ENCODE measurements at places on chromosomes 5 and 9.

DNA sequence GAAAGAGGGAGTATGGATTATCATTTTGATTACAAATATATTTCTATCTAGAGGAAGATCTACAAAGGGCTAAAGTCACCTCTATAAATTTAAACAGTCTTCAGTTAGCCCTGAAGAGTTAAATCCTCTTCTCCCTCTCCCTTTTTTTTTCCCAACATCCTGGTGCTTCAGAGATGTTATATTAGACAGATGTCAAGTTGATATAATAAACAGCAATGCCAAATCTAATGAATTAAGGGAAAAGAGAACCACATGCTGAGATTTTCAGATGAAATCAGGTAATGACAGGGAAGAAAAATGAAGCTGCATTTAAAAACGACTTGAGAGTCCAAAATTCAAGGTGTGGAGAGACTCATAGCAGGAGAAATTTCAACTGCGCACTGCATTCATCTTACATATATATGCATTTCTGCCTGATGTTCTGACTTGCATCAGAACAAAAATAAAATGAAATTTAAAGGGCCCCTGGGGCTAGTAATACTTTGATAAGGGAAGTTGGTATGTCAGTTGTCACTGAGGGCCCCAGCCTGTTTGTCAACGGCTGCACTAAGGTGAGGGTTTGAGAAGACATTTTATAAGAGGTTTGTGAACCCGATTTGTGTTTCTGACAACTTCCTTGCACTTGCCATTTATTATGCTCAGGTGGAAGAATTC is 338.9 kb upstream of the PANK3 start:
- ATAC-seq = no peak

- no peak for ATAC-seq
Observed at GRCh38 chr9:122204491-122204890, 24.3 kb downstream of the LHX6 start.

DNA sequence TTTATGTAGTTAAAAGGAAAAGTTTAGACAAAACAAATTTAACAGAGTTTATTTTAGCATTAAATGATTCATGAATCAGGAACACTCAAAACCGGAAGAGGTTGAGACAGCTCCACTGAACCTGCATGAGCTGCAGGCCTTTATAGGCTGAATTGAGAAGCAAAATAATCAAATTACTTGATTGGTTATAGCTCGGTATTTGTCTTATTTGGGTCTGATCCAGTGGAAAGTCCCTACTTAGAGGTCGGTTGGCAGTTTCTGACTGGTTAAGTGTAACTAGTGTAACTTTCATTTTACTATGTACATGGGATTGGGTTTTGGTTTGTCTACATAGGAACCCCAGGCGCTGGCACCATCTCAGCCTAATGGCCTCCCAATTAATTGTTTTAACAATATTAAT is 74.1 kb upstream of the PIK3R1 start:
- no peak for ATAC-seq

DNA sequence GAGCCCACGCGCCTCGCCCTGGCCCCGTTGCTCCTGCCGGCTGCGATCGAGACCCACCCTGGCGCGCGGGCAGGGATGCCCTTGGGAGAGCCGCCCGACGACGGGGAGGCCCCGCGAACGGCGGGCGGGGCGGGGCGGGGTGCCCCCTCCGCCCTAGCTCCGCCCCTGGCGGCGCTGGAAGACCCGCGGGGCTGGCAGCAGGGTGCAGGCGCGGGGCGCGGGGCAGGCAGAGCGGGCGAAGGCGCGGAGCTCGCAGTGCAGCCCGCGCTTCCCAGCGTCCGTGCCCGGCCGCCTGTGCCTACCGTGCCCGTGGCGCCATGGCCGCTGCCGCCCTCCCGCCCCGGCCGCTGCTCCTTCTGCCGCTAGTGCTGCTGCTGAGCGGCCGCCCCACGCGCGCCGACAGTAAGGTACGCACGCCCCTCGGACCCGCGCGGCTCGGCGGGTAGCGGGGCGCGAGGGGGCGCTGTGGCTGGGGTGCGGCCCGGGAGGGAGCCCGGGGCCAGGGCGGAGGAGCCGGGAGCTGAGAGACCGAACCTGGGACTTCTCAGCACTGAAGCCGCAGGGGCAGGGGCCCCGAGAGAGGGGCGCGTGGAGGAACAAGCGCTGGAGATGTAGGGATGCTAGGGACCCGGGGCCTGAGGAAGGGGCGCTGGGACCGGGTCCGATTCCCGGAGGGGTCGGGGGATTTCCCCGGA is at the start of gene OLFML2A:
Gene OLFML2A (plus strand): TSS at position 180 of the 695 bp plus-strand sequence. CDS start 138 bp downstream, at position 318.
- ATAC-seq = peak; percentile 32

DNA sequence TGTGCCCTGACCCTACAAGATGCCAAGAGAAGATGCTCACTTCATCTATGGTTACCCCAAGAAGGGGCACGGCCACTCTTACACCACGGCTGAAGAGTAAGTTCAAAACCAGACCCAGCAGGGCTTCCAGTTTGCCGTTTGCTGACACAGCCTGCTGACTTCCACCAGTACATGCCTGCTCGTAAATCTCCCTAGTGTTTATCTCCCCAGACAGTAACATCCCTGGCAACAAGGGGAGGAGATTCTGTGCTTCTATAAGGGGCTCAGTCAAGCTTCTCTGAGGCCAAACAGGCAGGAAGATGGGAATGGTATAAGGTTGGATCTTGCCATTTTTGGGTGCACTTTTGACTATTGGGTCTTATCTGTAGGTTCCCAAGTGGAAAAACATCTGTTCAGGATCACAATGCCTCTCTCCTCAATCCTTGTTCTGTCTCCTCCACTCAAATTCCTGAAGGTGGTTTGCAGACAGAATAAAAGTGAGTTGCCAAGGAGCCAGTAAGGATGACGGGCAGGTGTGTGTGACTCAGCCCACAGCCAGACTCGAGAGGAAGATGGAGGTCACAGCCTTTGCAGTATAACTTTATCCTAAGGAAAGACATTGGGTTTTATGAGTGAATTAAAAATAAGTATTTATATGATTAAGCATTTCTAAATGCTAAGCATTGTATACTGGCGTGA is 1.9 kb downstream of the MLANA start:
- no peak for ATAC-seq

GRCh38 chr5:52825826-52826225 is 38.1 kb downstream of the ITGA1 start:
- no peak for ATAC-seq

DNA sequence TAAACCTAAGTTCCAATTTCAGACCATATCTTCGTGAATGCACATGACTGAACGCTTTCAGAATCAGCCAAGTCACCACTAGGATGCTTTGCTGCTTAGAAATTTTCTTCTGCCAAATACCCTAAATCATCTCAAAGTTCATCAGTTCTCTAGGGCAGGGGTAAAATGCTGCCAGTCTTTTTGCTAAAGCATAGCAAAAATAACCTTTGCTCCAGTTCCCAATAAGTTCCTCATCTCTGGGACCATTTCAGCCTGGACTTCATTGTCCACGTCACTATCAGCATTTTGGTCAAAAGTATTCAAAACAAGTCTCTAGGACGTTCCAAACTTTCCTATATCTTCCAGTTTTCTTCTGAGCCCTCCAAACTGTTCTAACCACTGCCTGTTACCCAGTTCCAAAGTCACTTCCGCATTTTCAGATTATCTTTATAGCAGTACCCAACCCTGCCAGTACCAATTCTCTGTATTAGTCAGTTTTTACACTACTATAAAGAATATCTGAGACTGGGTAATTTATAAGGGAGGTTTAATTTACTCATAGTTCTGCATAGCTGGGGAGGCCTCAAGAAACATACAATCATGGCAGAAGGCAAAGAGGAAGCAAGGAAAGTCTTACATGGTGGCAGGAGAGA is 74.8 kb downstream of the NR3C1 start:
- no peak for ATAC-seq

DNA sequence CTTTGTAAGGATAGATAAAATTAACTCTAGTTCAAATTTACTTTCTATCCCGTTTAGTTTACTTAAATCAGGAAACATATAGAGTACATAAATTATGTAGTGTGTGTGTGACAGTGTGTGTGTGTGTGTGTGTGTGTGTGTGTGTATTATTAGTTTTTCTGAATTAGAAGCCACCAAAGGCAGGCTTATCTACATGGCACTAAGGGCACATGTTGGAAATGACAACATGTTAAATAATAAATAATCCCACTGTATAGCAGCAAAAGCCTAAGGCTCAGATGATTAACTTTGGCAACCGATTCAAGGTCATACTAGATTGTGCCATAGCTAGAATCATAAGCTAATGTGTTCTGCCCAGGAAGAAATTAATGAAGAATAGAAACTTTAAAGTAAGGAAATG is 54.6 kb downstream of the MEGF9 start:
- no peak for ATAC-seq

- no peak for ATAC-seq
Observed at GRCh38 chr9:133594310-133594709, 14.9 kb downstream of the FAM163B start.

GRCh38 chr9:92098638-92099037 is 16.6 kb downstream of the SPTLC1 start:
- no peak for ATAC-seq

DNA sequence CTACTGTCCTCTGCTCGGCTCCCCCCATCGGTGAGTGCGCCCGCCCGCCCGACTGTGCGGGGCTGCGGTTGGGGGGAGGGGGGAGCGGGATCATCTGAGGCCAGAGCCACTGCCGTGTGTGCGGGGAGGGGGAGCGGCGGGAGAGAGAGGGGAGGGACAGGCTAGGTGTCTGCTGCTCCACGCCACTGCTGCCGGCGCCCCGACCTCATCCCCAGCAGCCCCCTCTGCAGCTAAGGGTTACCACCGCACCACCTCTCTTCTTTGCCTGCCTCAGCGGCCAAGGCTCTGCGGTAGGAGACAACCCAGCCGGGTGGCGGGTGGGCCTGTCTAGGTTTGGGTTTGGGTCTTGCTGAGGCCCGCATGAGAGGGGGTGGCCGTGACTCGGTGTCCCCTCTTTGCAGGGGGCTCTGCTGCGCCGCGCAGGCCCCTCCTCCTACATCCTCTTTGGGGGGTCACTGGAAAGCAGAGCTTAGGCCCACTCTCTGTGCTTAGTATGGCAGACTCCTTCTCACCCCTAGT is 670 bp upstream of the PURA start:
- peak; percentile 16 for ATAC-seq

DNA sequence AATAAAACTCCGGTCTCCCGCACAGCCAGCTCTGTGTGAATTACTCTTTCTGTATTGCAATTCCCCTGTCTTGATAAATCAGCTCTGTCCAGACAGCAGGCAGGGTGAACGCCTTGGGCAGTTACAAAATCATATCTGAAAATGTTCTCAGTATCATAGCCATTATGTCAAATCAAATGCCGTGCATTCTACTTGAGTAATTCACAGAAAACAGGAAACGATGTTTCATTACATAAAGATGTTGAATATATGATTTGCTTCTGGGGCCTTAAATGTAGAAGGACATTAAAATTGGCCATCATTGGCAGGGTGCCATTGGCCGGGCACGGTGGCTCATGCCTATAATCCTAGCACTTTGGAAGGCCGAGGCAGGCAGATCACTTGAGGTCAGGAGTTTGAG is 8.5 kb downstream of the POLR3G start:
- ATAC-seq = no peak

DNA sequence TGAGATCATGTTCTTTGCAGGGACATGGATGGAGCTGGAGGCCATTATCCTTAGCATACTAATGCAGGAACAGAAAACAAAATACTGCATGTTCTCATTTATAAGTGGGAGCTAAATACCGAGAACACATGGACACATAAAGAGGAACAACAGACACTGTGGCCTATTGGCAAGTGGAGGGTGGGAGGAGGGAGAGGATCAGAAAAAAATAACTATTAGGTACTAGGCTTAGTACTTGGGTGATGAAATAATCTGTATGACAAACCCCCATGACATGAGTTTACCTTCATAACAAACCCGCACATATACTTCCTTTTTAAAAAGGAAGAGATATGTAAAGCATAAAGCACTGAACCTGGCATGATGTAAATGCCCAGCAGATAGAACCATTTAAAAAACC is 99.0 kb downstream of the MEGF10 start:
- ATAC-seq = no peak

DNA sequence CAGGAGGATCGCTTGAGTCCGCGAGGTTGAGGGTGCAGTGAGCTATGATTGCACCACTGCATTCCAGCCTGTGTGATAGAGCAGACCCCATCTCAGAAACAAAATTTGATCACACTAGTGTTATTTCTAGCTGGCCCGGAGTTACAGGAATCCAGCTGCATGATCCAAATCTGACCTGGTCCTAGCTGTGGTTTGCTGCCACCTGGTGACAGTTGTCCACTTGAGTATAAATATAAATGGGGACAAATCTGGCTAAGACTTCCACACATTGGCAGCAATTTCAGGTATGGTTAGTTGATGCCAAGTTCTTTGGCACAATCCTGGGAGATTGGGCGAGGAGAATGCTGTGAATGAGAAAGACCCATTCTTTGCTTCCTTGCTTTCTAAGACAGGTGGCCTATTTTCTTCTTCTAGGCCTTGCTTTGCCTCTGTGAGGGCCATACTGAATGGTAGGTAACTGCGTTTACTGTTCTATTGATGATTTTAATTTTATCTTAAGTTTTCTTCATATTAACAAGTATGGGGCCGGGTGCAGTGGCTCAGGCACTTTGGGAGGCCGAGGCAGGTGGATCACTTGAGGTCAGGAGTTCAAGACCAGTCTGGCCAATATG is 35.4 kb downstream of the UBE2R2 start:
- ATAC-seq = peak; percentile 76
